ENCODE measurements at places on chromosomes 1 and 21.

DNA sequence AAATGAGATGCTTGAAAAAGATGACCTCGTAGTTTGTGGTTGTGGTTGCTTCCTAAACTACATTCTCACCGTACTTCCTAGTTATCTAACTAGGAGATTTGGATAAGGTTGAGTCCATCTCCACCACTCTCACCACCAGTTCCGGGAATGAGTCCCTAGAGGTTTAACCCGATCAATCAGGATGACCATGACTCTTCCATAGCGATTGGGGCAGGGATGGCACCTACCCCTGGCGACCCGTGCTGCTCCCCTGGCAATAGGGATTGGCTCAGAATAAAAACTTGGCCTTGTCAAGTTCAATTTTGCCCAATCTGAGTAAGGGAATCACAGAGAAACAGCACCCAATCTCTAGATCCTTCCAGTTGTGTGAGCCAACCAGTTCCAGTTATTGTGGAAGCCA is 2.7 kb upstream of the MIS18A start:
- DNase-seq, result no peak

DNA sequence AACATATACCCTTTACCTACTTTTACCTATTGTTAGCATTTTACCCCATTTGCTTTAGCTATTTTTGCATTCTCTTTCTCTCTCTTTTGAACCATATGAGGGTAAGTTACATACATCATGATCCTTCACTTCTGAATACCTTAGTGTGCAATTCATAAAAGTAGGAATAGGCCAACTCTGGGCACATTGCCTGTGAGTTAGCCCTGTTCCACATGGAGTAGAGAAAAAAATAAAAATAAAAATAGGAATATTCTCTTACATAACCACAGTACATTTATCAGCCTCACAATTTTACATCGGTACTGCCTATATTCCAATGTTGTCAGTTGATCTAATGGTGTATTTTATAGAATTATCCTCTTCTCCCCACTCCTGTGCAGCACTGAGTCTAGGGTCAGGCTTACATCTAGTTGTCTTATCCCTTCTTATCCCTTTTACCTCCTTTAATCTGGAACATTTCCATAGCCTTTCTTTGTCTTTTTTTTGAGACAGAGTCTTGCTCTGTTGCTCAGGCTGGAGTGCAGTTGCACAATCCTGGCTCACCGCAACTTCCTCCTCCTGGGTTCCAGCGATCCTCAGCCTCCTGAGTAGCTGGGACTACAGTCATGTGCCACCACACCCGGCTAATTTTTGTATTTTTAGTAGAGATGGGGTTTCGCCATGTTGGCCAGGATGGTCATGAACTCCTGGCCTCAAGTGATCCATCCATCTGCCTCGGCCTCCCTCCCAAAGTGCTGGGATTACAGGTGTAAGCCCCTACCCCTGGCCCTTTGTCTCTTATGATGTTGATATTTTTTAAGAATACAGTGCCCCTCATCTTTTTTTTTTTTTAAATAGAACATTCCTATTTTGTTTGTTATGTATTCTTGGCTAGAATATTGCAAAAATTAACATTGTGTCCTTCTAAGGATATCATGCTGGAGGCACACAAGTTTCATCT is 11.1 kb upstream of the SLC30A1 start:
- DNase-seq, result no peak

DNA sequence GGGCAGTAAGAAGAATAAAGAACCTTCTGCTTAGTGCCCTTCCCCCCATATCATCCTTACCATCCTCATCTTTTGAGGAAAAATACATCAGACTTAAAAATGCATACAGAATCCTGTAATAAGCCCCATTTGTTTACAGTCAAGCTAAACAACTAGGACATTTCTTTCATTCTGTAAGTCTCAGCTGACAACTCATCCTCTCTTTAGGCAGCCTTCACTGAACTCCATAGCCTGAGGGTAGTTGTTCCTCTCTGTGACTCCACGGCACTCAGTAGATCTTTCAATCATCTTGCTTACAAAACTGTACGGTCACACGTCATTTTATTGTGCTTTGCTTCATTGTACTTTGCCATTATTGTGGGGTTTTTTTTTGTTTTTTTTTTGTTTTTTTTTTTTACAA is 82.5 kb downstream of the NRIP1 start:
- no peak for DNase-seq

GRCh38 chr1:22280526-22280925 is 137.6 kb upstream of the WNT4 start:
- DNase-seq, result no peak

- DNase-seq, result no peak
Observed at GRCh38 chr21:45986316-45987051, 4.9 kb downstream of the COL6A1 start.

- no peak for DNase-seq
Observed at GRCh38 chr1:78549891-78550290, 59.1 kb downstream of the PTGFR start.

DNA sequence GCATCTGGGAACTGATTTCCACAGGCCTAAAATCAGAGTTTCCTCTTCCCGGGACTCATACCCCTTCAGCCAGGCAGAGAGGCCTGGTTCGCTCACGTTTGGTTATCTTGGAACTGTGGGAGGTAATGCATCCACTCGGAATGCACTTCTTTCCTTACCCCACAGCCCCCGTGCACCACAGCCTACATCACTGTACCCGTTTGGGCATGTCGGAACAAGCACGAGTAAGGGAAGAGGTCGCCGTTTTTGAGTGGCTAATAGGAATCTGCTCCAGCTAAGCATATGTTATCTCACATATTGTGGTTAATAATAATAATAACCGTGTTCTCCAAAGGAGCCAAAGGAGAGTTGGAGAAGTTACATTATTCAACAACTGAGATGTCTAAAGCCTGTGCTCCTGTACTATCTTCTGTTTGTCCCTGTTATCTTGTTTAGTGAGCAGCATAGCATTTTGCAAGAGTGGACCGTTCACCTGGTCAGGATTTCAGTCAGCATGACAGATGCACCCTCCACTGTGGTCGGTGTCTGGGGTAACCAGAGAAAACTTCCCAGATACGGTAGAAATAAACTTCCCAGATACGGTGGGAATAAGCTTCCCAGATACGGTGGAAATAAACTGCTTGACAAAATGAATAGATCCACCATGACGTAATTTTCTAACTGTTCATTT is 198.6 kb downstream of the SDCCAG8 start:
- no peak for DNase-seq

DNA sequence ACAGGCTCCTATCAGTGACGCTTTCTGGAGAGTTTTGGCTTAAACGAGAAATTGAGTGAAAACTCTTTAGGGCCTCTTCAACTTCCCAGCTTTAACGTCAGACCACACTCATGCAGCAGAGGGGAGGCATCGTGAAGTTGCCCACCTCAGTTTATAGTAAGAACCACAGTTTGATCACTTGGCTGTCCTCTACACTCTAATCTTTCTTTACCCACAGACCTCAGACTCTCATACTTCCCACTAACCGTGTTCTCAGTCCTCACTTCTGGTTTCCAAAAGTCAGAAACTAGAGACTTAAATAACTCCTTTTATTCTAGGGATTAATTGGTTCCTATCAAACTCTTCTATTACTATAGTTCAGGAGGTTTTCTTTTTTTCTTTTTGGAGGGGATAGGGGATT is 302.2 kb downstream of the NTNG1 start:
- no peak for DNase-seq
